ENCODE measurements at places on chromosomes 3 and 15.

DNA sequence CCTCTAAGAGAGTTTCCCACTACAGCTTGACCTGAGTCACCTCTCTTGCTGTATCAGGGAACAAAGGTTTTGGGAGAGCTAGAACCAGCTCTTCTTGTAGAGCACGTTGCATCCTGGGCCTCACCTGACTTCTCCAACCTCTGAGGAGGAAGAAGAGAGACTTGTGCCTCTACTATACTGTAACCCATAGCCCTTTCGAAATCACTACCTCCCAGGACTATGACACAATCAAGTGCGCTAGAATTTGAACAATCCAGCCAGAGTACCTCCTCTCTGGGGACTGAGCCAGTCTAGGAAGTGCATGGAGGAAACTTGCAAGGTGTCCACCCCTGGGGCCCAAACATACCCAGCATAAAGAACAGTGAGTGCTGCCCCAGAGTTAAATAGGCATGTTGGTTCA is 192.8 kb upstream of the BHLHE40 start:
- DNase-seq: no peak

GRCh38 chr3:123781138-123781537 is 103.0 kb downstream of the MYLK start:
- DNase-seq: no peak

DNA sequence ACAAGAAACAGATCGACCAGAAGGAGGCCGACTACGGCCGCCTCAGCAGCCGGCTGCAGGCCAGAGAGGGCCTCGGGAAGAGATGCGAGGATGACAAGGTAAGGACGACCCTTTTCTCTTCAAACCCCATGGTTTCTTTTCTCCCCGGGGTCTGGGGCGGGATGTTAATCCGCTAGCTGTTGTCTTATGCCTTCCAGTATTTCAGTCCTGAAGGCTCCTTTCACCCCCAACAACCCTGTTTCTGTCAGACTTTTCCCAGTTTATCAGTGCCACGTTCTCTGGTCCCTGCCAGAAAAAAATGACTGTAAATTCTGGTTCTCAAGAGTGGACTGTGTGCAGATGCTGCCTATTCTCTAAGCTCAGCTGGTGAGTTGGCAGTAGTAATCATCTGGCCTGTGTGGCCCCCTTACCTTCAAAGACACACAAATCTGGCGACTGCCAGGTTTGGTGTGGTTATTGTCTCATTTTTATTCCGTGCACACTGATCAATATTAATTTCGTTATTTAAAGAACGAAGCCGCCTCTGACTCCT is 806 bp downstream of the GOLM2 start:
- no peak for DNase-seq

- no peak for DNase-seq
These were observed 766 bp downstream of the FAM98B start for GRCh38 chr15:38454696-38455090.

- no peak for DNase-seq
These were observed 77.2 kb downstream of the IL12A start for GRCh38 chr3:160065786-160066185.

DNA sequence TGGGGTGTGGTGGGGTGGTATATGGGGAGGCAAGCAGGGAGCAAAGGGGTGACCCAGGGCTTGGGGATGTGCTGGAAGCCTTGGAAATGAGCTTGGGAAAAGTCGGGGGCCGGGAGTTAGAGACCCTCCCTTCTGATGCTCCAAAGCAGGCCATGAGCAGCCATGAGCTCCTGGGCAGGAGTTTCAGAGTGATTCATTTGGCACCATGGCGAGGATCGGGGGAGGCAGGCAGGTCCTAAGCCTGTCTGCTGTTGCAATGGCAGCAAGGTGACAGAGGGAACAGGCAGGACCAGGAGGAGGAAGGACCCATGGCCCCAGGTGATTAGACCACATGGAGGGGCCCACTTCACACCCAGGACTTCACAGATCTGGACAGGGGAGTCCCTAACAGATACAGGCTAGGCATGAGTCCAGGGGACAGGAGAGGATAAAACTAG is 21.3 kb downstream of the RGMA start:
- no peak for DNase-seq

GRCh38 chr15:40471105-40471807 is 472 bp downstream of the CHST14 start:
- DNase-seq: no peak

DNA sequence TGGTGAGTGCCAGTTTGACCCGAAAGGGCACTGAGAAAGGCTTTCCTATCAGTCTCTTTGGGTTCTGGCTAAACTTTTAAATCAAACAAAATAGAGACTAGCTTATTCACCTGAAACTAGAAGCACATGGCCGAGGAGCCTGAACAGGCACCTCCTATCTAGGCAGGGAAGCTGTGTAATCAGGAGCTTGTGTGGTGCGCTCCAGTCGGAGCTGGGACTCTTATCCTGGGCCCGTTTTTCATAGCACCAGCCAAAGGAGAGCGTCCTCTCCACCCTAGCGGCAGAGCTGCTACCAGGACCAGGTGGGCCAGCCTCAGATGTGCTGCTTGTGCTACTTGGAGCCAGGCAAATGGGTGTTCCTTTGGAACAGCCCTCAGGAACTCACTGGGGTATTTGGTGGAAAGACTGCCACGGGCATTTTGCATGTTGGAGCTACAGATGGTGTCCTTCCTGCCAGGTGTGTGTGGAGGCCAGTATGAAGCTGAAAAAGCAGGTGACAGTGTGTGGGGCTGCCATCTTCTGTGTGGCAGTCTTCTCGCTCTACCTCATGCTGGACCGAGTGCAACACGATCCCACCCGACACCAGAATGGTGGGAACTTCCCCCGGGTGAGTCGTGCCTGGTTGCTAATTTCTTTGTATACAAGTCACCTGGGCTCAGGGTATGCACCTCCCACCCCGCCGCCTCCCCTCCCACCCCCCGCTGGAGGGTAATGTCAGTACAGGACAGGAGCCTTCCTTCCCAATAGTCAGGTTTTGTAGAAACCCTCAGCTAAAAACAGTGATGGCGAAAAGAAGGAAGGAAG is 833 bp downstream of the MAN2A2 start:
- no peak for DNase-seq

GRCh38 chr3:197478746-197479668 is 76.8 kb downstream of the BDH1 start:
- DNase-seq: no peak

DNA sequence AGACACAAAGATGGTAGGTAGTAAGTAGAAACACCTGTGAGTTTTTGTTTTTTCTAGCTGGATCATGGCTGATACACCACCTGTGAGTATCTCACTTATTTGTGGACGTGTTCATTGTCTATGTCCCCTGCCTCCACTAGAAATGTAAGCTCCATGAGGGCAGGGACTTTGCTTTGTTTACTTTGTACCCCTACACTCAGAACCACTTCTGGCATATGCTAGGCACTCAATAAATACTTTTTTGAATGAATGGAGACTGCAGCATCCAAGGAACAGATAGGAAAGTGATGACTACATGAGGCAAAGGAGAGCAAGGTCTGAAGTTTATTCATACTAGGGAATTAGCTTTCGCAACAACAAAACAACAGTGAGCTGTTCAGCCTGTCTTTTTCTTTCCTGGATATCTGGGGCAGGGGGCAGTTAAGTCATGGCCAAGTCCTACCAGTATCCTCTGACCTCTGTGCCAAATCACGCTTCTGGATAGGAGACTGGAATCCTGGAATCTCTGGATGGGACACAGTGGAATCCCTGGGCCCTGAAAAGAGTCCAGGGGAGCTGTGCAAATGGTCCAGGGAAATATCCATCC is 11.6 kb upstream of the EPB42 start:
- no peak for DNase-seq

- no peak for DNase-seq
These were observed 403.8 kb upstream of the ADAMTS9 start for GRCh38 chr3:65091565-65091964.

DNA sequence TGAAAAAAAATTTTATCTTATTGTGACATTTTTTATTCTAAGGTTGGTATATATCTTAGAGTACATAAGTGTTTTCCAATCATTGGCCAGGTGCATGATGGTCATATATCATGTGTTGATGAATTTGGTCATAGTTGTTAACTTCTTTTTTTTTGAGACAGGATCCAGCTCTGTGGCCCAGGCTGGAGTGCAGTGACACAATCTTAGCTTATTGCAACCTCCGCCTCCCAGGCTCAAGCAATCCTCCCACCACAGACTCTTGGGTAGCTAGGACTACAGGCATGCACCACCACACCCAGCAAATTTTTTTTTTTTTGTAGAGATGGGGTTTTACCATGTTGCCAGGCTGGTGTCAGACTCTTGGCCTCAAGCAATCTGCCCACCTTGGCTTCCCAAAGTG is 44.0 kb downstream of the PCCB start:
- DNase-seq: no peak

- DNase-seq: no peak
These were observed 586.3 kb upstream of the LMCD1 start for GRCh38 chr3:7915356-7915755.

DNA sequence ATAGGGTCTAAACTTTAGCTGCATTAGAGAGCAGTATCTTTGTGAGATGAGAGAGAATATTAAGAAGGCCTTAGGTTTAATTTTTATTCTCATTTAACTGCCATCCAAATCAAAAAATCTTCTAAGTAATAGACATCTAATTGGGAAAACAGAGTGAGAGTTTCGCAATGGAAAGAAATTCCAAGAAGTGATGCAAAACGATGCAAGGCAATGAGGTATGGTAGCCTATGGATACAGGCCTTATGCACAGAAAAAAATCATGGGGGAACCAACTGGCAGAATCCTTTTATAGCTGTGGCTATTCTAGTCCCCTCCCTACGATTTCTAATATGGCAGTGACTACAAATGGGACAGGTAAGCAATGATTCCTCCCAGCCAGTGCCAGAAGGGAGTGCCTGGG is 225.9 kb downstream of the GREM1 start:
- no peak for DNase-seq

- DNase-seq: no peak
These were observed 22.2 kb downstream of the SUCNR1 start for GRCh38 chr3:151895478-151896241.

DNA sequence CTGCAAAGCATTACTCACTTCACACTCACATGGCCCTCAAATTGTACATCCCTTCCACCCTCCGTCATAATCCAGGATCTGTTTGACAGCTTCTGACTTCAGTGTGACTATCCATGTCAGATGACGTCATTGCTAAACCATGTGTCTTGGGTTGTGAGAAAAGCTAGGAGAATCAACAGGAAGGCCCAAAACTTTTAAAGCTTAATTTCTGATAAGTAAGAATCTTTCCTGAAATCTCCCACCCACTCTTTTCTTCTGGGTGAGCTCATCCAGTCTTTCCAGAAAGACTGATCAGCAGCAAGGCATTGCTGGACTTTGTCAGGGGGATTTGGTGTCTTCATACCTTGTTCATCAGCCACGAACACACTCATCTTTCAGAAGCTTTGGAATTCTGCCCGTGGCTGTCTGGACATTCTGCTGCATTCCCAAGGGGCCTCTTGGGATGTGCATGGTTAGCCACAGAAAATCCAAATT is 11.5 kb upstream of the LMCD1 start:
- DNase-seq: no peak

GRCh38 chr3:124837730-124838186 is 49.4 kb downstream of the ITGB5 start:
- no peak for DNase-seq

DNA sequence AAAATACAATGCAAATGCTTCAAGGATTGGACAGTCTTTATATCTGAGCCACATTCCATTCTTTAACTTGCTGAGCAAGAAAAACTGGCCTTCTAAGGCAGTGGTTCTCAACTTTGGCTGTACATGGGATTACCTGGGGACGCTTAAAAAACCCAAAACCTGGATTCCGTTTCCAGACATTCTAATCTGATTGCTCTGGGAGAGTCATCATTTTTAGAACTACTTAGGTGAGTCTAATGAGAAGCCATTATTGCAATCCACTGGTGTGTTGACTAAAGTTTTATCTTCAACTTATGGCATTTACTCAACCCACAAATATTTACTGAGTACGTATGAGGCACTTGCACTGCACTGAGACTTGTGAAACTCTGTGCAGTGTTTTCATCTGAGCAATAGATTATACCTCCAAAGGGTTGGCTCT is 195.7 kb upstream of the ATP11B start:
- no peak for DNase-seq
